ENCODE measurements at places on chromosomes 4 and X. TPM values are rescaled to one million over a fixed set of nuclear protein-coding genes. Genes with fewer than 3 reads are reported as not detected.
A peak's percentile ranks its signal among the peaks of the same experiment; 100 is the strongest.

DNA sequence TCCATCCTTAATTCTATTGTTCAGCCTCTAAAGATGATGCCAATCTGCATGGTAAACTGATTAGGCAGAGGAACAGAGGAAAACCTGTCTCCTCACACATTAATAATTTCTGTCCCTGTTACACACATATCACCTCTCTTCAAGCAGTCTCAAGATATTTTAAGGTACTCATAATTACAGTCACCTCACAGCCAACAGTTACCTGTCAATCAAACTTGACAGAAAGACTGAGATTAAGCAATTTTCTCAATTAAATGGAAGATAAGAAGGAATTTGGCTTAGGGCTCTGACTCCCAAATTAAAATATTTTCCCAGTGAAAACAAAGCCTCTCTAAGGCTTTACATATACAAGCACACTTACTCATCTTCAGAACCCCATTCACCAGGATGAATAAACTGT lies 85.2 kb downstream of the MAPK10 start:
- no peak for DNase-seq

- DNase-seq, result no peak
These were observed 241.2 kb downstream of the PCDH10 start for GRCh38 chr4:133390198-133390855.

DNA sequence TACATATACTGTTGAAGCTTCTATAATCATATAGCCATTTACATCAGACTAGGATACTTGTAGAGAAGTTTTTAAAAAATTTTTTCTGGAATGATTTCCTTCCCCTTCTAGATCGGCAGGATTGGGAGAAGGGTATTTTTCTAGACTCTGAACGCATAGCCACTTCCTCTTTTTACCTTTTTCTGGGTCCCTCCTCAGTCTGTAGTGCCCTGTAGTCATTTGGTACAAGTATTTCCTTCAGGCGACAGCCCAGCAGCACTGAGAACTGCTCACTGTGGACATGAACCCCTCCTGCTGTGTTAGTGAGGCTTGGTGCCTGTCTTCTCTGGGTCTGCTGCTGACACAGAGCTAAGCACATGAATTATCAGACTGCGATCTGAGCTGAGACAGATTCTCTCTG lies 255.4 kb downstream of the ARHGAP10 start:
- no peak for DNase-seq

UNC5C gene
- polyA plus RNA-seq, result 4.1 TPM

DNA sequence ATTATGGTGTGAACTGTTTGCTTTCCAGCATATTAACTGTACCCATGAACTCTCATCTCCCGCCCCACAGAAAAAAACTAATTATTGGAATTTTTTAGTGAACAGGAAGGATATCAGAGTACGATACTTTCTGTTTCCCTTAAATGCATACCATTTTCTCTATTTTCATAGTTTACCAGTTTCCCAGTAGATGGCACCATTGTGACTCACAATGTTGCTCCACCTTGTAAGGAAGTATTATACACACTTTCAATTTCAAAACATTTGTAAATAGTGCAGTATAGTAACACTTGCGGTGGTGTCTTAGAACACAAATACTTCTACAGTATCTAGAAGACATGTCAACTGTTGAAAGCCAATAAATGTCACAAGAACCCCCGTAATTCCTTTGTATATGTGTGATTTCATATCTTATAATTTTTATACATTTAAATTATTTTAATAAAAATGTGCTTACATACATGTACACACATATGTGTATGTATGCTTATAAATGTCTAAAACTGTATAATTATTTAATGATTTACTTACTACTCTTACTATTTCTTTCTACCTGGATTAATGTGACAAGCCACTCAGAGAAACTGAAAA lies 167.3 kb downstream of the SLIT2 start:
- DNase-seq, result peak; percentile 23

DNA sequence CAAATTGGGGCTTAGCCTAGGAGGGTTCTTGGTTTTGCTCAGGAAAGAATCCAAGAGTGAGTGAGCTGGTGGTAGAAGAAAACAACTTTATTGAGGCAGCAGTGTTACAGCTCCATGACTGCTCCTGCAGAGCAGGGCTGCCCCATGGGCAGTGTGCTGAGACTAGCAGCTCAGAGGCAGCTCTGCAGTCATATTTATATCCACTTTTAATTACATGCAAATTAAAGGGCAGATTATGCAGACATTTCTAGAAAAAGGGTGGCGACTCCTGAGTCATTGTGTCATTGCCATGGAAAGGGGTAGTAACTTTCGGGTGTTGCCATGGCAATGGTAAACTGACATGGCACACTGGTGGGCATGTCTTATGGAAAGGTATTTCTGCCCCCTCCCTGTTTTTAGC lies 202.2 kb downstream of the CLCN4 start:
- DNase-seq, result no peak

GRCh38 chr4:123821861-123822260 lies 425.3 kb downstream of the SPRY1 start:
- DNase-seq, result peak; percentile 76

OPRPN gene
- not detected for polyA plus RNA-seq

GRCh38 chrX:64427787-64428186 lies 32.5 kb upstream of the MTMR8 start:
- DNase-seq, result no peak

ERVMER34-1 gene
- 0.61 TPM for polyA plus RNA-seq

- DNase-seq, result no peak
These were observed 13.4 kb downstream of the GIMD1 start for GRCh38 chr4:106355193-106355592.

GRCh38 chr4:183105092-183105491 lies 6.0 kb downstream of the WWC2 start:
- no peak for DNase-seq

- no peak for DNase-seq
These were observed 625.4 kb upstream of the GALNT7 start for GRCh38 chr4:172543249-172543648.

TNIP3 gene
- polyA plus RNA-seq, result 0.16 TPM

YY2 gene
- polyA plus RNA-seq, result 2.8 TPM

DNA sequence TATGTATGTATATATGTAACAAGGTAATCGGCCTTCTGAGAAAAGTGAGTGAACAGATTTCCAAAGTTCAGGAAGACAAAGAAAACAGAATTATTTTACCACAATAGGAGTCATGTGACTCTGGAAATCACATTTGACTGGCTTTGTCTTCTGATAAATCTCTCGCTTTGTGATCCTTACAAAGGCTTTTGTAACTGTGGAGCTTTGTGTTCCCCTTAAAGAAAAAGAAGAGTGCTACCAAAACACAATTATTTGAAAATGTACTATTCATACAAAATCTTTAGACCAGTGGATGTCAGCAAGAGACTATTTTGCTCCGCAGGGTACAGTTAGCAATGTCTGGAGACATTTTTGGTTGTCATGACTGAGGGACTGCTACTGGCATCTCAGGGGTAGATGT lies 238.8 kb downstream of the LDB2 start:
- no peak for DNase-seq

HDAC6 gene
- 133 TPM for polyA plus RNA-seq

- peak; percentile 16 for DNase-seq
These were observed 86.5 kb downstream of the MAGED4 start for GRCh38 chrX:52271206-52271605.

- no peak for DNase-seq
These were observed 27.3 kb upstream of the CHRNA9 start for GRCh38 chr4:40307627-40308497.

ZMAT1 gene
- 18.4 TPM for polyA plus RNA-seq

UGT2A1 gene
- 0.04 TPM for polyA plus RNA-seq

DNA sequence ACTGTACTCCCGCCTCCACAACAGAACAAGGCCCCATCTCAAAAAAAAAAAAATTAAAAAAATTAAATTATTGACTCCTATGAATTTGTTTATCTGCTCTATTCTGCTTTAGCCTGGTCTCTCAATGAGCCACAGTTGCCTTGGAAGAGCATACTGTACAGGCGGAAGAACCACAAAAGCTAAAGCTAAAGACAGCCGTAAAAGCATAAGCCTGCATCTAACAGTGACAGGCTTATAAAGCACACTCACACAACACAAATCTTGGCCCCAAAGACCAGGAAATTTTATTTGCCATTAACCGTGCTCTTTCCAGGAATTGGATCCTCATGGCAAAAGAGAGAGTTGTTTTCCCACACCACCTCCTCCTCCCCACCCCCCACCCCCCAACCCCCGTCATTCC lies 53.5 kb upstream of the KLF3 start:
- DNase-seq, result no peak

DNA sequence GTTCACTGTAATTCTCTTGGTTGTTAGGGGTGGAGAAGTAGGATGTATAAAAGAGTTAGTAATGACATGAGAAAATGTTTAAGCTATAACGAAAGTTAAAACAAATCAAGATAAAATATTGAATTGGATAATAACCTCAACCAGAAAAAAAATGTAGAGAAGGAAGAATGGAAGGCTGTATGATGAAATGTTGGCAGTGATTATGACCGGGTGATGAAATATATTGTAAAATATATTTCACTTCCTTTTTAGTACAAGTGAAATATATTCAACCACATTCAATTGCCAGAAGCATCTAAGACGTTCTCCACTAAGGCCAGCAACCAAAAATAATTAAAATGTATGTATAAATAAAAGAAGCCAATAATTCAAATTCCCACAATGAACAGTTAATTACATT lies 309.3 kb upstream of the FGF13 start:
- no peak for DNase-seq

HTATSF1 gene
- polyA plus RNA-seq, result 59.1 TPM

DNA sequence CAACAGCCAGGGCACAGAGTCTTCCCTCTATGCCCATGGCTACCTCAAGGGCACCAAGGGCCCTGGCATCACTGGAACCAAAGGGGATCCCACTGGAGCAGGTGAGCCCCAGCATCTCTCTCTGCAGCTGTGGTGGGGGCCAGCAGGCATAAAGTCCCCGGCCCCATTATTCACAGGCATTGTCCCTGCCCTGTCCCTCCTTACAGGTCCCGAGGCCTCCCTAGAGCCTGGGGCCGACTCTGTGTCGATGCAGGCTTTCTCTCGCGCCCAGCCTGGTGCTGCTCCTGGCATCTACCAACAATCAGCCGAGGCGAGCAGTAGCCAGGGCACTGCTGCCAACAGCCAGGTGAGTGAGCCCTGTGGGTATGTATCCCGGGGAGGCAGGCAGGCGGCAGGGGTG lies 12.3 kb upstream of the UBA1 start:
- DNase-seq, result no peak

GRCh38 chrX:1248331-1249061 lies 20.1 kb upstream of the CSF2RA start:
- peak; percentile 10 for DNase-seq

DNA sequence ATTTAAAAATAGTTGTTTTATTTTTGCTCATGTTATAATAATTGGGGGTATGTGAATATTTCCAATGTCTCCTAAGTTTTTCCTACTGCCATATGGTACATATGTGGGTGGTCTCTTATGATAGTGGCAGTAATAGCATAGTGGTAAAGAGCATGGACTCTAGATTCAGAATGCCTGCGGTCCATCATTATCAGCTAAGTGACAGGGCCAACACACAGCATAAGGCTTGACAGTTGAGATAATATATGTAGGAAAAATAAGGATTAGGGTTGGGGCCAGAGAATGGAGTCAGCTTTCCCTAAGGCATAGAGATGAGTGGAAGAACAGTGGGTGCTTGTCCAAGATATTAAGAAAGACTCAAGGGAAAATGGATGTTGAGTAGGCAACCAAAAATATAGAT lies 2707.5 kb downstream of the PCDH7 start:
- no peak for DNase-seq

DNA sequence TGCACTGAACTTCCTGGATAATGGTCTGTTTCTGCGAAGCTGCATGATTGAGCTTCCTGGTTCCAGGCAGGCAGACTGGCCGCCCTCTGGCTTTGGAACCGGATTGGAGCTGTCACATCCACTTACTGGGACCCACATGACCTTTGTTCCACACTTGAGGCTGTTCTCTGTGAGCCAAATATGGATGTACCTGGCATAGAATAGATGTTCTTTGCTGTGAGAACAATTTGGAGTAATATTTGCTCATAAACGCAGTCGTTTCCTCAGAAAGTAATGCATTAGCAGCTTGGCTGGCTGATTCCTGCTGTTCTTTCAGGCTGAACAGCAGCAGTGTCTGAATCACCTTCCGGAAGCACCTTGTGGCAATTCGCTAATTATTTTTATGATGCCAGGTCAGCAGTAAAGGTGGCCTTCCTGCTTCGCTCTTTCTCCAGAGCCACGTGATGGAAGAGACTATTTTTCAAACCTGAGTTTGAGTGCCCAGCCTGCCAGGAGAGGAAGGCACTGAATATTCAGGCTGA lies 78.1 kb upstream of the BOD1L1 start:
- DNase-seq, result peak; percentile 72

ACSL1 gene
- 13.8 TPM for polyA plus RNA-seq

GRCh38 chr4:61740886-61741285 lies 540.8 kb downstream of the ADGRL3 start:
- DNase-seq, result no peak

- DNase-seq, result no peak
These were observed 82.0 kb upstream of the KLHL13 start for GRCh38 chrX:118198577-118198976.

GRCh38 chr4:168945291-168945690 lies 64.8 kb downstream of the CBR4 start:
- DNase-seq, result no peak

DNA sequence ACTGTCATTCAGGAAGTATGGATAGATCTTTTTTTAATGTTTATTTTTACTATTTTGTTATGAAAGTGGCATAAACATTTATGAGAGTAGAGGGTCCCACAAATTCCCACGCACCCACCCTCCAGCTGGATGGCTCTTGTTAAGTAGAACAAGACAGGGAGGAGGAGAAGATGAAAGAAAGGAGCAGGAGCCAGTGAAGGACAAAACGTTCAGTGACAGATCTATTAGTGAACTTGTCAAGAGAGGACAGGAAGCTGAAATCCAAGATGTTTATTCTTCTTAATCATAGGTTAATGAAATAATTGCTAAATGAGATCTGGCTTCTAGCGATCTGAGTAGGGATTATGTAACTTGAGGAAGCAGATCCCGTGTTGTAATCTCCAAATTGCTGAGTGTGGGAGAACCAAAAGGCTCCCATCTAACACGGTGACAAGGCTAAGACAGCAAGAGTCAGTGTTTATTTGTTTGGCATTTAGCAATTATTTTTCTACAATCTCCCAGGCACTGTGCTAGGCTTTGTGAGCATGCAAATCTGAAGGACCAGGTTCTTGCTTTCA lies 162.5 kb downstream of the SHROOM3 start:
- peak; percentile 19 for DNase-seq

GRCh38 chr4:48851651-48852050 lies 20.8 kb downstream of the OCIAD1 start:
- no peak for DNase-seq

DNA sequence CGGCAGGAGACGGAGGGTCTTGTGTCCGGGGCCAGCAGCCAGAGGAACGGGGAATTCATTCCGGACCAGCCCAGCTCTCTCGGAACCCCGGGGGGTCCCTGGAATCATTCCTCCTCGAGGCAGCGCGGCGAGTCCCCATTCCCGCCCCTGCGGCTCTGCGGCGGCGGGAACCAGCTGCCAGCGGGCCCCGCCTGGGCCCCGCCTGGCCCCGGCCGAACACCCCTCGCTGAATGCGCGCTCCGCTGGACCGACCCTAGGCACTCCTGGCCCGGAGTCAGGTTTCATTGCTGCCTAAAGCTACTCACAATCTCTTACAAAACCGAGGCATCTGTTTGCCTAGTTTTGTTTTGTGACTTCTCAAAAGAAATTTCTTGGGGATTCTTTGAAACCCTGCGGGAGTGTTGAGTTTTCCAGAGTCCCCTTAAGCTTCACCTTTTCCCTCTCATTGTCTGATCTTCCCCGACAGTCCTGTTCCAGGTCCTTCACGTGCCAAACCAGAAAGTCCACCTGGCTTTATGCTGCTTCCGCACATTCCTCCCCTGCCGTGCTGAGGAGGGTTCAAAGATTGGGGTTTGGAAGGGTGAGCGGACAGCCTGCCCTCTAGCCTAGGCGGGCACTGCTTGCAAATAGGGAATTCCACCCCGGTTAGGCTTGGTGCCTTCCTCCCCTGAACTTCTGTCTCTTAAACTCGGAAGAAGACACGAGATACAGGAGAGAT lies 789 bp downstream of the ARHGAP10 start:
- peak; percentile 73 for DNase-seq

All from large intestine (tissue), 12 donors.